ENCODE measurements at places on chromosomes 4 and X.

GRCh38 chr4:114012749-114013148, 33.3 kb upstream of the ARSJ start:
- DNase-seq, result no peak

DNA sequence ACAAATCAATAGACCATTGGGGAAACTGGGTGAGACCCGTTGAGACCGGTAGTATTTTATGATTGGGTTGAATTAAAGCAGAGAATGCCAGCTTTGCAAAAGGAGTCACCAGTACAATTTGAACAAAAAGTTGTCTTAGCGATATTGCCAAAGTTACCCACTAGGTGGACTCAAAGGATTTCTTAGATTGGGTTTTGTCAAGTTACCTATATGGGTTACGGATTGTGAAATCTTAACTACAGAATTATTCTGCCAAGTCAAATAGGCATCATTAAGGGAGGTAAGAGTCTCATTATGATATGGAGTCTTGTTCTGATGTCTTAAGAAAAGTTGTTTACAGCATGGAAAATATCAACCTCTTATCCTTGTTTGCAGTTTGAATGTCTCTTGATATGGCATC, 15.0 kb upstream of the CT47A1 start:
- DNase-seq, result no peak

- no peak for DNase-seq
These were observed 141.4 kb upstream of the PAK3 start for GRCh38 chrX:110954428-110955100.

- DNase-seq, result no peak
These were observed 197.8 kb downstream of the PDGFC start for GRCh38 chr4:156773648-156774357.

DNA sequence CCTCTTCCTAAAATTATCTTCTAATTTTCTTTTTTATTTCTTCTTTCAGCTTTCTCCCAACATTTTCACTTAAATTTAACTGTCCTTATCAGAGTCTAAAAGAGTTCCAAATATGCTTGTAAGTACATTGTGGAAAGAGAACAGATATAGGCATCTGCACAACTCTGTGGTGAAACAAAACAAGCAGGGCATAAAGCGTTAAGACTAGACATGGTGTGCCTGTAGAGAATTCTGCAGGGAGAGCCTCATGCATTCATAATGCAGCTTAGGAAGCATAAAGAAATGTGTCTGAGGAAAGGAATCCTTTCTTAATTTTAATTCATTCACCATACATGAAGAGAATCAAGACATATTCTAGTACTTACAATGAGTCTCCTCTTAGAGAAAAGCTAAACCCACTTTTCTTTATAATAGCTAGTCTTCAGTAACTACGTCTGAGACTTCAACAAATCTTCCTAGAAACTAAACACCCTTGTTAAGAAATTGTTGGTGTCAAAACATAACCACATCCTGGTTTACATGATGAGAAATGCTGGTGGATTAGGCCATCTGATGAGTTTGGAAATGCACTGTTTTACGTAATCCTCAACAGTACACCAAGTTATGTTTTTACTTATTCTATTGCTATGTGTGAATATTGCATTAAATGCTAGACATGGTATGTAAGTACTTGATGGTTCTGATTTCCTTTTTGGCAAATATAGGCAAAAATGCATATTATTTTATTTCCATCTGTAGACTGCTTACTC, 307.8 kb upstream of the GIMD1 start:
- peak; percentile 95 for DNase-seq

GRCh38 chr4:7171191-7171900, 21.0 kb upstream of the SORCS2 start:
- DNase-seq, result no peak

Data from inflammatory macrophage treated with lipopolysaccharide for 4 hours (primary cell).